Activated CD8-positive, alpha-beta memory T cell treated with anti-CD3 and anti-CD28 coated beads for 48 hours (primary cell): ENCODE measurements at places on chromosomes 16 and 17.

GRCh38 chr16:67942200-67942509 is 1.8 kb downstream of the LCAT start:
- DNase-seq: no peak

DNA sequence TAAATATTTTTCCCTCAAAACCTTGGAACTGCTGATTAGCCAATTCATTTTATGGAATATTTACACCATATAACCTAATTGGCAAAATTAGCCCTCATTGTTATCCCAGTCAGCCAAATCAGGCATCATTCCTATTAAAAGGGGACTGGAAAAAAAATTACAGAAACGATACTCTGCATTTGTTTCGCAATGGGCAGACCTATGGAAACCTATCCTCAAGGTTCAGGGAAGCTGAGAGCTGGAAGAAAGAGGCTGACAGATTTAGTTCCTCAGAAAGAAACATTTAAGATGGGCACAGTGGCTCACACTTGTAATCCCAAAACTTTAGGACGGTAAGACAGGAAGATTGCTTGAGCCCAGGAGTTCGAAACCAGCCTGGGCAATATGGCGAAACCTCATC is 85.6 kb upstream of the RPH3AL start:
- no peak for DNase-seq

DNA sequence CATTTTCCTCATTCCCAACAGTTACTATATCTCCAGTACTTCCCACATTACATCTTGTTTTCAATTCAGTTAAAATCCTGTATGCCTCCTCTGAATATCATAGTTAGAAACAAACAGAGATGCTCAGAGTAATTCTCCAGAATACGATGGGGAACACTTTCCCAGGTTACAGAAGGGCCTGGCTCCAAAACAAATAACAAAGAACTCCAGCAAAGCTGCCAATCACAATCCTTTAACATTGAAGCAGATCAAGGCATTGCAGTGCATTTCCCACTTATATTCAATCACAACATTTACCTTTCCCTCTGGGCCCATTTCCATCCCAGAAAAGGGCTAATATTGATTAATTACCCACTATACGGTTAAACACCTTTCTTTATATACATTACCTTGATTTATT is 29.4 kb upstream of the PMFBP1 start:
- no peak for DNase-seq

DNA sequence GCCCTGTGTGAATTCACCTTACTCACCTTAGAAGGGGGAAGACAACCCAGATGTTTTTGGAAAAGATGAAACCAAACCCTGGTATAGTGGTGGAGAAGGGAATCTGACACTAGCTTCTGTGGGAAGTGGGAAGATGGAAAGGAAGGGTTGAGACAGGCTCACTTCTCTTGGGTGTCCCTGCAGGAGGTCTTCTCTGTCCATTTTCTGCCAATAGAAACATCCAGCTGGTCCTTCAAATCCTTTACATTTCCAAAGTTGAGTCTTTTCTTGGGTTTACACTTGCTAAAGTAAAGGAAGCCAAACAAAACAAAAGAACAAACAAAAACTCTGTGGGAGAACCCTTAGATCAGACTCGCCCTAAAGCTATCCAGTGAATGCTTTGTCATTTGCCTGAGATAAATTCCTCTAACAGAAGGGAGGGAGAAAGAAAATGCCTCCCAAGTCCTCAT is 10.2 kb downstream of the HOXB1 start:
- no peak for DNase-seq

DNA sequence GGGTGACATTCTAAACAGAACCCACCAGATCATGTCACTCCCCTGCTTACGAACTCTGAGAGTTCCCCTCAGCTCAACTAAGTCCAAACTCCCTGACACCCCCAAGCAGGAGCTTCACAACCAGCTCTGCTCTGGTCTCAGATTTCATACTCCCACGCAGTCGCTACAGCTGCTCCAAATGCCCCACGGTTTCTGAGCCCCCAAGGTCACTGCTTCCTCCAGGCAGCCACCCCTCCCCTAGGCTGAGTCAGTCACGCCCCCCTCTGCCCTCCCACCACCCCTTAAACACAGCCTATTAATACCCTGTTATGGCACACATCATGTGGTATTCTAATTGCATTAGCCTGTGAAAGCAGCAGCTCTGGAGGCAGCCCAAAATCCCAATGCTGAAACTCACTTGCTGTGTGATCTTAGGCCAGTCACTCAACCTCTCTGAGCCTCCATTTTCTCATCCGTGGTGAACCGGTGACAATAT is 51.5 kb downstream of the GSG1L start:
- DNase-seq: no peak

GRCh38 chr17:78269955-78270381 is 38.5 kb downstream of the TMEM235 start:
- DNase-seq: no peak

GRCh38 chr17:47287639-47288038 is 34.0 kb downstream of the ITGB3 start:
- DNase-seq: no peak

GRCh38 chr16:74650966-74651567 is 15.6 kb downstream of the RFWD3 start:
- no peak for DNase-seq

DNA sequence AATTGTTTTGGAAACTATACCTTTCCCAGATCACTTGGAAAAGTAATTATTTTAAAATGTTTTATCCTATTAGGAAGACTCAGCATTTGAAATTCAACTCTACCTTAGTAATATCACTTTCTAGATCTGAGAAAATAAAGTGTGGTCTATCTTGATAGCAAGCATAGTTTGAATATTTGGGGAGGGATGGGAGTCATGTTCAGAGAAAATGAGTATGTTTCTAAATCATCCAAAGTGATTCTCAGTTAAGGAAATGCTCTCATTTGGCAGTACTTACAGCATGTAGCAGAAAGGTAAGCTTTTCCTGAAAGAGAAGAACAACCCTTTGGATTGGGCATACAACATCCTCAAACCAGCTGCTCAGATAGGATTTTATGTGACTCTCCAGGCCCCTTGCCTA is 6.9 kb downstream of the C17orf75 start:
- DNase-seq: no peak

DNA sequence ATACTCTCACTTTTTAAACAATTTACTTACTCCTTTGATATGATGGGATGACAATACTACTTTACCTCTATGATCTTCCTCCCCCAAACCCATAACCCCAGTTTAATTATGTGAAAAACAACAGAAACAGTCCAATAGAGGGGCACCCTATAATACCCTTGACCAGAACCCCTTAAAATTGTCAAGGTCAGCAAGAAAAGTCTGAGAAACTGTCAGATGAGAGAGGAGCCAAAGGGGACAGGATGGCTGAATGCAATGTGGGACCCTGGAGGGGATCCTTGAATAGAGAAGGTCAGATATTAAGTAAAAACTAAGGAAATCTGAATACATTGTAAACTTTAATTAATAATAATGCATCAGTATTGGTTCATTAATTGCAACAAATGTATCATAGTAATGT is 15.8 kb upstream of the HYDIN start:
- DNase-seq: no peak

DNA sequence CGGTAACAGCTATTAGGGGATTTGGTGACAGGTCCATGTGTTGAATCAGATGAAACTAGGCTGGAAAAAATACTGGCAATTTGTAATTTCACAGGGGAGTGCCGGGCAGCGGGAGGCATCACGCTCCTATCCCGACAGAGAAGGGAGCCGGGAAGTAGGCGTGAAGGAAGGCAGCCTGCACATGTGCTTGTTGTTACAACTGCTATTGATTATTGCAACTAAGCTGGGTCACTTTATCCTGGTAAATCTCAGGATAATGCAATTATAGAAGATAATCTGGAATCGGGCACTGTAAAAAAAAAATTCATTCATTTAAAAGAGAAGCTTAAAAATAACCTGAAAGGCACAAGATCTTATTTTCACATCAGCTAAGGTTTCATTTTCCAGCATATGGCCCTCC is 180.6 kb downstream of the FOXL1 start:
- DNase-seq: no peak

DNA sequence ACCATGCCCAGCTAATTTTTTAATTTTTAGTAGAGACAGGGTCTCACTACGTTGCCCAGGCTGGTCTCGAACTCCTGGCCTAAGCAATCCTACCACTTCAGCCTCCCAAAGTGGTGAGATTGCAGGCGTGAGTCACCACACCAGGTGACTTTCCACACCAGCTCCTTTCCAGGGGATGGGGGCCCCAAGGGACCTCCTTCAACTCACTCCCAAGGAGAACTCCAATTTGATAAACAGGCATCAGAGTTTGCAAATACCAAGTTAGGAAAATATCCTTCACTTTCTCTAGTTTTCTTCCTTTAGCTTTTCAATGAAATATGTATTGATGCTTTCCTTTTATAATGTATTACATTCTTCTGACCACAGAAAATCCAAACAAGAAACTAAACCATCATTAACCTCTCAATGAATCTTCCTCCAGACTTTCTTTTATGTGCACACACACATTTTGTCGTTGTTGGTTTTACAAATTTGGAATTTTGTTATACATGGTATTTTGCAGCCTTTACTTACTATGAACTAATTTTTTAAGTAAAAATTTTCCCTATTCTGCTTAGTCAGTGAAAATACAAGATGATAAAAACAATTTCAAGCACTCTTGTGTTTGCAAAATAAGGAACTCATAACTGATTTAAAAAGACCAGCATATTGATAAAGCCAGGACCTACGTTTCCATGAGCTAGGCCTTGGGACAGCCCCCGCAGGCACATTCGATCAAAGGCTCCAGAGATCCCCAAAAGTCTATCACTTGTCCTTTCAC is 32.0 kb downstream of the GAS7 start:
- no peak for DNase-seq

DNA sequence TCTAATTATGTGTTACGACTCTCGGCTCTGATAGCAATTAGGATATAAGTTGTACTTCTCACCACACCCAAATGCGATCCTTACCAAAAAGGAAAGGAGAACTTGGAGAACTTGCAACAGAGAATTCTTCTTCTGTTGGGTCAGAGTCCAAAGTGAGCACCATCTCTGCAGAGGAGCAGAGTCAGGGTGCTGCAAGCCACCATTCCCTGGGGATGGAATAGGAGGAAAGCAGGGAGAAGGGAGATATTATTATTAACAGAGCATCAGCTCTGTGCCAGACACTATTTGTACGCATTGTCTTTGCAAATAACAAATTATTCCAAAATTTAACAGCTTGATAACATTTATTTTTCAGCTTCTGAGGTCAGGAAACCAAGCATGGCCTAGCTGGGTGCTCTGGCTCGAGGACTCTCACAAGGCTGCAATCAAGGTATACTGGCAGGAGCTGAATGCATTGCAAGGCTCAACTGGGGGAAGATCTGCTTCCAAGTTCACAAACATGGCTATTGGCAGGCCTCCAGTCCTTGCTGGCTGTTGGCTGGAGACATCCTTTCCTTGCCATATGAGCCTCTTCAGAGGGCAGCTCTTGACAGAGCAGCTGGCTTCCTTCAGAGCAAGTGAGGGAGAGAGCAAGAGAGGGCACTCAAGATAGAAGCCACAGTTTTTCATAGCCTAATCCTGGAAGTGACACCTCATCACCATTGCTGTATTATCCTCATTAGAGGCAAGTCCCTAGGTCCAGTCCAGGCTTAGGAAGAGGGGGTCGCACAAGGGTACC is 296.2 kb upstream of the CDH5 start:
- no peak for DNase-seq

GRCh38 chr17:80346498-80347275 is 68.3 kb upstream of the ENDOV start:
- DNase-seq: no peak

GRCh38 chr16:48497932-48498768 is 111.8 kb downstream of the N4BP1 start:
- DNase-seq: no peak

- DNase-seq: no peak
These were observed 12.4 kb upstream of the CYB561 start for GRCh38 chr17:63458478-63458877.

DNA sequence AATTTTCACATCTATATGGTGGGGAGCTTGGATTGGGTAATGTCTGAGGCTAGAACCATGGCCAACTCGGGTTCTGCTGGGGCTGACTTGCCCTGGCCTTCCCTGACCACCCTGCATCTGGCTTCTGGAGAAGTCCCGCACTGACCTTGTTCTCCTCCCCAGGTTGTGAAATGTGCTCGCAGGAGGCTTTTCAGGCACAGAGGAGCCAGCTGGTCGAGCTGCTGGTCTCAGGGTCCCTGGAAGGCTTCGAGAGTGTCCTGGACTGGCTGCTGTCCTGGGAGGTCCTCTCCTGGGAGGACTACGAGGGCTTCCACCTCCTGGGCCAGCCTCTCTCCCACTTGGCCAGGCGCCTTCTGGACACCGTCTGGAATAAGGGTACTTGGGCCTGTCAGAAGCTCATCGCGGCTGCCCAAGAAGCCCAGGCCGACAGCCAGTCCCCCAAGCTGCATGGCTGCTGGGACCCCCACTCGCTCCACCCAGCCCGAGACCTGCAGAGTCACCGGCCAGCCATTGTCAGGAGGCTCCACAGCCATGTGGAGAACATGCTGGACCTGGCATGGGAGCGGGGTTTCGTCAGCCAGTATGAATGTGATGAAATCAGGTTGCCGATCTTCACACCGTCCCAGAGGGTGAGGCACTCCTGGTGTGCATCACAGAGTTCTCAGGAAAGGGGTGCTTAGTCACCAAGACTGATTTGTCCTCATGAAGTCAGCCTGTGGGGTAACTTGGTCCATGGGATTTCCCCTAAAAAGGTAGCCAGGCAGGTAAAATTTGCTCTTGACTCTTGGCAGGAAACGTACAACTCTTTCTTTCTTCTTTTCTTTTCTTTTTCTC is 6.1 kb downstream of the NOD2 start:
- no peak for DNase-seq

GRCh38 chr16:20538687-20539086 is 37.5 kb downstream of the ACSM2B start:
- no peak for DNase-seq

- DNase-seq: no peak
These were observed 318.4 kb downstream of the SEC14L1 start for GRCh38 chr17:77459018-77459755.

DNA sequence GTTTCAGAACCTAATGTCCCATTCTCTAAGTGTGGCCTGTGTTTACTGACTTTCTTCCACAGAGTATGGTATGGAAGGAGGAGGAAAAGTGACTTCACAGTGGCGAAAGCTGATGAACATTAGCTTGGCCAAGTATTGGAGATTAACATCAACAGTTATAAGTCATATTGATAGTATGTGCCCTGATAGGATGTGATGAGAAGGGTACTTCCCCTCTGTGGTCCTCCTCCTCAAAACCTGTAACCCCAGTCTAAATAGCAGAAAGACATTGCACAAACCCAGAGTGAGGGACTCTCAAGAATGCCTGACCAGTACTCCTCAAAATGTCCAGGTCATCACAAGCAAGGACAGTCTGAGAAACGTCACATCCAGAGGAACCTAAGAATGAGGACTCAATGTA is 73.1 kb downstream of the CLEC16A start:
- DNase-seq: no peak
